ENCODE measurements at places on chromosomes 6 and 20.
A peak's percentile ranks its signal among the peaks of the same experiment; 100 is the strongest.

DNA sequence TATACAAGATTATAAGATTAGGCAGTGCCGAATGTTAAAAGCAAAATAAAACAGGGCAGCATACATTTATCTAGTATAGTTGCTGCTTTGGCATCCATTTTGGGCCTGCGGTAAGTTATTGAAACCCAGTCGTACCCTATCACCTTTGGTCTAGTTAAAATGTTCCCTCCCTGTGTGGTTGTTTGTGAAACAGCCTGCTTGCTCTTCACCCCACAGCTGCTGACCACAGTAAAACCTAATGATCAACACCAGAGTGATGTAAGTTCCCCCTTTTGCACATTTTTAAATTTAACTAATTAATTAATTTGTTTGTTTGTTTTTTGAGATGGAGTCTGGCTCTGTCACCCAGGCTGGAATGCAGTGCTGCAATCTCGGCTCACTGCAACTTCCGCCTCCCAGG is 50.3 kb upstream of the TXNDC5 start:
- no peak for DNase-seq

DNA sequence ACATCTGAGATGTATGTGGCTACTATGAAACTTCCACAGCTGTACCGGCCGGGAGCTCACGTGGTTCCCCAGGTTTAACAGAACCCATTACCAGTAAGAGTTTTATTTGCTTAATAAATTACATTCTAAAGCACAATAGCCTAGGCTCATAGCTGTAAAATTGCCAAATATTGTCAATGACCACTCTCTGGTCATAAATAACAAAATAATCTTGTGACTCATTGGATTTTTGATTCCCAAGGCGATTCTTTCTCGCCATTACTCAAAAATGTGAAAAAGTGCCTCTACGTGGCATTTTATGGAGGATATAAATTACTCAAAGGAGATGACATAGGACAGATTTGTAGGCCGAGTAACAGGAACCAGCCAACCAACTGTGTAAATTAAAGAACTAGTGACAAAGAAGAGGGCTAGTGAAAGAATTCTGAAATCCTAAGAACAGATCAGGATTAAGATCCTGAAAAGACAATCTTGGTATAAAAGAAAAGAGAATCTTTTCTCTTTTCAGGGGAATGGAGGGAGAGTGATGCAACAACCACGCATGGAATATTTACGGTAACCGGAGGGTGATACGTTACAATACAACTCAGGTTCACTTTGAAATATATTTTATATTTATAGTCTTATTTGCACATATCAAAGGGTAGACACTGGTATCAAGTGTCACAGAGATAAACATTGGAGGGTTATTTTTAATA is 199.7 kb downstream of the FOXC1 start:
- no peak for DNase-seq

GRCh38 chr6:104969785-104970581 is 13.1 kb downstream of the LIN28B start:
- DNase-seq: no peak

DNA sequence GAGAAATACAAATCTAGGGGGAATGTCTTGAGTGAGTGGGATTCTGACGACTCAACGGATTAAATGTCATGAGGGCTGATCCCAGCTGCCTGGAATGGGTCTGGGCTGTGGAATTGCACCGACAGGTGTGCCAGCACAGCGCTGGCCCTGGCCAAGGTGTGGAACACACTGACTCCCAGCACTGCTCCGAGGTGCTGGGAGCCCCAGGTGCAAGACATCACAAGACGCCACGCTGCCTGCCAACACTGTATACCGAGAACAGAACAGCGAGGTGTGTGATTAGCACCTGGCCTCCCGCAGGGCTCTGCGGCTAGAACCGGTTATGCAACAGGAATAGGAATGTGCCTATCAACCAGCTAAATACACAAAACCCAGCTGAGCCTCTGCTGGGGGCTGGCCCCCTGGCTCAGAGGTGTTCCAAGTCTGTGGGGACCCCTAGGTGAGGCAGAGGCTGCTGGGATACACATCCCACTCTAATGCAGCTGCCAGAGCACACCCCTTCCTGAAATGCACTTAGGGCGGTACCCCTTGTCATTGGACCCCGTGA is 24.8 kb upstream of the APMAP start:
- peak; percentile 49 for DNase-seq

DNA sequence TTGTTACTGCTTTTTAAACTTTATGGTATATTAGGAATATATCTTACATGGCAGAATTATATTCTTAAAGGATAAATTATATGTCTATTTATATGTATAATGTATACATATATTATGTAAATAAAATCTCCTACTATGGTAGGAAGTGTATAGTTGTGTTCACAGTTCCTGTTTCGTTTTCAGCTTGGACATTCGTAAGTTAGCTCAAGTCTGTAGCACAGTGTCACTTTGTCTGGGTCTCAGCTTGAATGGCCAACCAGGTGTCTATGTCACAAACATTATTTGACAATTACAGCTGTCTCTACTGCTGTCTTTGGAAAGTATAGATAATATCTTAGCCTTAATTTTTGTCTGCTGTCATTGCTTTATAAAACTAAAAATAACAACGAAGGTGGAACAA is 303.9 kb downstream of the CDKAL1 start:
- DNase-seq: no peak

- no peak for DNase-seq
Observed at GRCh38 chr20:33853507-33853813, 42.3 kb downstream of the CHMP4B start.
